ENCODE measurements at places on chromosomes 3 and 15. TPM values are rescaled to one million over a fixed set of nuclear protein-coding genes. Genes with fewer than 3 reads are reported as not detected.

Gene PLXND1
- total RNA-seq = 126 TPM

Gene STARD9
- 46.3 TPM for total RNA-seq

Gene P2RY1
- total RNA-seq = 23.7 TPM

Gene CCR8
- not detected for total RNA-seq

GRCh38 chr3:194687638-194688199 lies 2.0 kb downstream of the FAM43A start:
- DNase-seq = no peak

DNA sequence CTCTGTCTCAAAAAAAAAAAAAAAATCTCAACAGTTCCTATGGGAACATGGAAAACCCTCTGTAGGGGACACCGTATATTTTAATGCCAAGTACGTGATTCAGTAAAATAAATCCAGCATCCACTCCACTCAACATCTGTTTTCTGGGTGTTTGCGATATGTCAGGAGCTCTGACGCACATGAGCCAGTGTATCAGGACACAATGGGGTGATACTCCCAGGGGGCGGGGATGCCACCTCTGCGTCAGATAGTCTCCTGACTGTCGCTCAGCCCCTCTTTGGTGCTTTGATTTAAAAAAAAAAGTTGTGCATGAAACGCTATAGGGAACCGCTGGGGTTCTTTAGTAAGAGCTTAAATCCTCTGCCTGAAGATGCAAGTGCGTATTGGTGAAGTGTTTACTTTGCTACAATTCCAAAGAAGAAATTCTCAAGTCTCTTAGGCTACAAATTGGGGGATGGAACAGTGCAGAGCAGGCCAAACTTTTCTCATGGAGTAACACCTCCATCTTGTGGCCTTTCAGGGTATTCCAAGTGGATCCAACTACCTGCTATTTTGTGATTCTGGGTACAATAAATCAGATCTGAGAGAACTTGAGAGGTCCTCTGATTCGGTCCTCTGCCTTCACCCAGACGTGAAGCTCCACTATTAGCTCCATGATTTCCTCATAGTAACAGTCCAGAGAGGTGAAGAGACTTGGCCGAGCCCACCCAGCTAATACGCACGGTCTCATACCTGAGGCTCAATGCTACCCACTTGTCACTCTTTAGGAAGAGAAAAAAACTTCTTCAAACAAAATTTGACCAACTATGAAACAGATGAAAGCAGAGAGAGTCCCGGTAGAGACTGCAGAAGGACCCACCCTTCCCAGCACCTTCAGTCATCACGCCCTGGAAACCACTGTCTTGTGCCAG lies 9.3 kb upstream of the NR2E3 start:
- peak; percentile 79 for DNase-seq

GRCh38 chr3:48469046-48469915 lies 22.7 kb downstream of the ATRIP start:
- no peak for DNase-seq

DNA sequence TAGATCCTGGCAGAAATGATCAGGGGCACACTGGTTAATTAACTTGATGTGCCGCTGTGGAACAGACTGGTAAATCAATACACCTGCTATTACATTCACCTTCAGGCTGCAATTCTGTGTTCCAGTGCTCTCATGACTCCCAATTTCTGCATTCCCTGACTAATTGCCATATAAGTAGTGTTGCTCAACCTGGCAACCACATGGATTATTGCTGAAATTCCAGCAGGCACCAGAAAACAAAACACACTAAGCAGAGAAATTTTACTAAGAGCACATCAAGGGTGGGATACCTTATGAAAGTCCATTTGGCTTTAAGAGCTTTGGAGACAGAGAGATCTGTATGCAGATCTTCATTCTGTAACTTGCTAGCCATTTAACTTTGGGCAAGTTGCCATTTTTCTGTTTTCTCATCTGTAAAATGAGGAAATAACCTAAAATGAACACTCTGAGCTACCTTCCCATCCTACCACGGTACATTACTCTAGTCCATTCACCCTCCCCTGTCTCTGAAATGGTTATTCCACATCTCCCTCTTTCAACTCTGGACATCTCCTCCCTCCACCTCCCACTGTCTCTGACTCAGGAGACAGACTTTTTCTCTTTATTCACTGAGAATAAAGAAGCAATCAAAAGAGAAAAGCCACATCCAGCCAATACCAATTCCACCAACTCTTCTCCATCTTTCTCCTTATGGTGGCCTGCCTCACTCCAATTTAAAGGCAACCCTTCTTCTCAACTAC lies 54.6 kb downstream of the STAC start:
- DNase-seq = no peak

DNA sequence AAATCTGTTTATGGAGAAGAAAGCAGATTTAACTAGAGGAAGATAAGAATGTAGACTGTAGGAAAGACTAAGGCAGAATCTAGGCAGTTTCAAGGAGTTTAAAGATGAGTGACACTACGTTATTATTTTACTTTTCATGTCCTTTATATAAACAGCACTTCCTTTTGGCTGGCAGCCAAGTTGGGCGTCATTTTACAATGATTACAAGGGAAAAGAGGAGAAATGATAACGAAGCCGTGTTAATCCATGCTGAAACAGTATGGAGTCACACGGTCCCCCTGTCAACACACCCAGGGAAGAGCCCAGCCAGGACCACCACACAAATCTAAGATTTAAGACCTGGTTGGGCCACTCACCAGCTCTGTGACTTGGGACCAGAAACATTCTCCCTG lies 83.7 kb upstream of the NEO1 start:
- DNase-seq = no peak

DNA sequence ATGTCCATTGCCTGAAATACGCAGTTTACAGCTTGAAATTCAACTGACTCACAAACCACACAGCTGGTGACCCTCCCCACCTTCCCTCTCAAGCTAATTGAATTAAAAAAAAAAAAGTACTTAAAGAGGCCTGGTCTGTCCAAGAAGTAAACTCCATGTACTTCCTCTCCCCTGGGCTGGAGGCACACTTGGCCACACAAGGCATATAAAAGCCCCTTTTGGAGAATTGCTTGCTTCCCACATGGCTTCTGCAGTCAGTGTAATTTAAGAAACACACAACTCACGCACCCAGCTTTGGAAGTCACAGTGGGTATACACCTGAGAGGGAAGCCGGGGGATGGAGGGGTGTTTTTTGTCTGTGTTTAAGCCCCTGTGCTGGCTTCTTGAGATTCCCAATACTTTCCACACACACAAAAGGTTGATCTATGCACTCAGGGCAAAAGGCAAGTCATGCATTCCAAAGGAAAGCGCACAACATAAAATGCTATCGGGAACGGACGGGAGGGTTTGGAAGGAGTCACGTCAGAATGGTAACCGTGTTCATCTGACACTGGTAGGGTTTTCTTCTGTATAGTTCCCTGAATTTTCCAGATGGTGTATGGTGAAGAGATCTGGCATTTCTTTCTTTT lies 106.6 kb upstream of the ALDH1A3 start:
- DNase-seq = no peak

DNA sequence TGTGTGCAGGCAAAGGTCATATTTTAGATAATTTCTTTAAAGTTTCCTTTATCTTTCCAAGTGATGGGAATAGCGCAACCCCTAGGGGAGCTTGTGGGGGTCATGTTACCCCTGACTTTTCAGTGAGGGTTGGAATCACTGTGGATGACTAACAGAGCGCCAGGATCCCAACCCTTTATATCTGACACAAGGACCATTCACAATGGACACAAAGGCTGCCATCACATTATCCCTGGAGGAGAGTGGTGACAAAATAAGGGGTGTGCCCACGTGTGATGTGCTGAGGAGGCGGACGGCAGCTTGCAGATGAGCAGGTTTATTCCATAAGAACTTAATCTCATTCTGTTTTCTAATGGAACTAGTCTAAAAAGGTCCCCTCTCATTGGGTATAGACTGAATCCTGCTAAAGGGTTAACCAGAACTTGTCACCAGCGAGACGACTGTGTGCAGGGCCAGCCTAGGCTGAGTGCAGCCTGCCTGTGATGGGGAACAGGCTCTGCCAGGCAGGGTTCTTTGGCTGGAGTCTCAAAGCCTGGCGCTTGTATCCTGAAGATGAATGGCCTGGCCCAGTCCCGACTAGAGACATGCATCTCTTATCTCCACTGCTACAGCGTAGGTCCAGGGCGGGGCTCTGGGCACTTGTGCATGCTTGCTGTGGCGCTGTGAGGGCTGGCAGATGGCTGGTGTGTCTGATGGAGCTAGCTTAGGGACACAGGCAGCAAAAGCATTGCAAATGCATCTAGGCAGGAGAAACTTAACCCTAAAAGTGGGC lies 50.2 kb downstream of the CHDH start:
- no peak for DNase-seq

GRCh38 chr15:70165716-70166284 lies 68.1 kb upstream of the TLE3 start:
- DNase-seq = no peak

- DNase-seq = no peak
These were observed 38.3 kb downstream of the SLC6A6 start for GRCh38 chr3:14440531-14441239.
